NCI-H774 (cell line): ENCODE measurements at places on chromosomes 3 and 15.

GRCh38 chr3:133490468-133491351 is 82.8 kb upstream of the CDV3 start:
- DNase-seq, result no peak

- no peak for DNase-seq
Observed at GRCh38 chr3:137204409-137204808, 246.6 kb downstream of the IL20RB start.

DNA sequence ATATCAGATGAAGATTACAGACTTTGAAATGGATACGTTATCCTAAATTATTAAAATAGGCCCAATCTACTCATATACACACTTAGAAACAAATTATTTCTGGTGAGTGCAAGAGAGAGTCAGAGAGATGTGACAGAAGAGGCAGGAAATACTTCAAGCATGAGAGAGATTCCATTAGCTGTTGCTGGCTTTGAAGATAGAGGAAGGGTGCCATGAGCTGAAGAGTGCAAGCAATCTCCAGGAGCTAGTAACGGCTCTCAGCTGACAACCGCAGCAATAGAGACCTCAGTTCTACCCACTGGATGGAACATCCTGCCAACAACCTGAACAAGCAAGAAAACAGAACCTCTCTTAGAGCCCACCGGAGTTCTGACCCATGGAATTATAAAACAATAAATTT is 270.7 kb upstream of the SLITRK3 start:
- no peak for DNase-seq

- DNase-seq, result peak; percentile 42
Observed at GRCh38 chr15:63473999-63474809, 30.2 kb upstream of the USP3 start.

DNA sequence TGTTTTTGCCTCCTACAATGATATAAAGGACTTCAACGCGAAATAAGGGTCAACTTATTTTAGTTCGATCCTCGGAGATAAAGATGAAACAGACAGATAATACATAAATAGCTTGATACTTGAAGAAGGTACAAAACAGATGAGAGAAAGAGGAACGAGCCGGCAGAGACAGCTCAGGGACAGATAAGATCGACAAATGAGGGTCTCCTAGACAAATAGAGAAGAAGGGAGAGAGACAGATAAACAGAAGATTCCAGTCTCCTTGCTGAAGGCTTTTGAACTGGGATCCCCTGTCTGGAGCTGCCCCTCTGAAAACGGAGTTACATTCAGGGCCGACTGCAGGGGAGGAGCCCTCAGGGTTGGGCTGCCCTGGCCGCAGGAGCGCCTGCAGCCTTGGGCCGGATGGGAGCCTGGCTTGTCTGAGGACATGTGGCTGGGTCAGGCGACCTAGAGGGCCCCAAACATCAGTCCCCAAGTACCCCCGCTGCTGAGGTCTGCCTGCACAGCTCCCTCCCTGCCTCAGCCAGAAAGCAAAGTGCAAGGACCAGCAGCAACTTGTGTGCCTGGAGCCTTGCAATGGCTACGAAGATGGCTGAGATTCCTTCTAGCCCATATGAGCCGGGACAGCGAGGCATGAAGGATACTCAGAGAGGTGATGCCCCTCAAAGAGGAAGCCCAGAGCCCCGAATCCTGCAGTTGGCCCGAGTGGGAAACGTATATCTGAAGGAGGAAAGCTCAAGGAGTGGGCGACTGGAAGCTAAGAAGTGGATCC is 926 bp upstream of the SKOR1 start:
- DNase-seq, result no peak

DNA sequence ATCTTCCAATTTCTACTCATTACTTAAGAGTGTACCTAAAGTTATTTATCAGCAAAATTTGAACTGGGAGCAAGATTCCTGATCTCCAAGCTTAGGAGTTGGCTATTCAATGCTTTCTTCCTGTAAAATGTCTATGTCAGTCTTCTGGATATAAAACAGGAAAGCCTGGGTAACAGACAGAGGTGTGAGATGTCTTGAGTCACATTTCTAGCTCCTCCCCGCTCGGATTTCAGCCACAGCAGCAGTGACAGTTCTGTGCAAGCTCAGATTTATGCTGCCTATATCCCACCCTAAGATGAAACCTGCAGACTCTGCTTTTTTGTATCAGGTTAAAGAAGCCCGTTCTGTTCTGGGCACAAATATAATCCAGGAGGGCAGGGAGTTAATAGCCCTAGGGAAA is 2.1 kb upstream of the ARMC8 start:
- DNase-seq, result no peak

DNA sequence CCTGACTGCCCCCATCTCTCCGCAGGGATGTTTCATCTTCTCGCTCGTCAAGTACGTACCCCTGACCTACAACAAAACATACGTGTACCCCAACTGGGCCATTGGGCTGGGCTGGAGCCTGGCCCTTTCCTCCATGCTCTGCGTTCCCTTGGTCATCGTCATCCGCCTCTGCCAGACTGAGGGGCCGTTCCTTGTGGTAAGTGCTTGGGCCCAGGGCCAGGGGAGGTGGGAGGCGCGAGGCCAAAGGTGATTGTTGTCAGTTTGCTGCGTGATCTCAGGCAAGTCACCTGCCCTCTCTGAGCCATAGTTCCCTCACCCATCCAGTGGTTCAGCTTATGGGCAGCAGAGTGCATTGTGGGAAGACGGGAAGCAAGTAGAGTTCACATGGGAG is 58.5 kb downstream of the GRIP2 start:
- DNase-seq, result no peak

GRCh38 chr3:78427303-78427702 is 1340.5 kb downstream of the ROBO1 start:
- DNase-seq, result no peak

GRCh38 chr15:81914734-81915256 is 131.0 kb downstream of the MEX3B start:
- peak; percentile 32 for DNase-seq

DNA sequence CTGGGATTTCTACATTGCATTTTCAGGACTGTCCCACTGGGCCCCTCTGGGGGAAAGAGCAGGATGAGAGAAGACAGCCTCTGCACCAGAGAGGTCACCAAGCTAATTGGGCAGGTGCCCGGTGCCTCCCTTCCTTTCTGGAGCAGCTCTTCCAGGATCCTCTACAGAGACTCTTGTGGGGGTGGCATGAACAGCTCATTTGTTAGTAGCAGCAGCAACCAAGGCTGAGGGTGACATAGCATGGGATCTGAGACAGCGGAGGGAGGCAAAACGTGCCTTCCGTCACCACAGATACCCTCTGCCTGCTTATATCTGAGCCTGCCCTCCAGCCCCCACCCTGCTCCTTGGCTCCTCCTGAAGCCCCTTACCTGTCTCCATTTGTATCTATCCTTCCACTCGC is 83.1 kb upstream of the OXTR start:
- no peak for DNase-seq

GRCh38 chr3:43353923-43354670 is 67.8 kb downstream of the SNRK start:
- no peak for DNase-seq

DNA sequence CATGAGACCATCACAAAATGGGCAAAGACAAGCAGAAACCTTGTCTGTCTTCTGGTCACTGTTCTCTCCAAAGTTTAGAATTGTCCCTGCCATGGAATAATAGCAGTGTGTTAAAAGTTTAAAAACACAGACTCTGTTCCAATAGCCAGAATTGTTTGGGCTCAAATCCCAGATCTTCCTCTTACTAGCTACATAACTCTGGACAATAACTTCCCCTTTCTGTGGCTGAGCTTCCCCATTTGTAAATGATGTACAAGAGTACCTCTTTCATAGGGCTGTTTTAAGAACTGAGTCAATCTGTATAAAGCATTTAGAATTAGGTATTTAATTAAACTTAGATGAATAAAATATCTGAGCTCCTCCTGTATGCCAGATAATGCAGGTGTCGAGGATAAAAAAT is 623.0 kb downstream of the NTRK3 start:
- no peak for DNase-seq

DNA sequence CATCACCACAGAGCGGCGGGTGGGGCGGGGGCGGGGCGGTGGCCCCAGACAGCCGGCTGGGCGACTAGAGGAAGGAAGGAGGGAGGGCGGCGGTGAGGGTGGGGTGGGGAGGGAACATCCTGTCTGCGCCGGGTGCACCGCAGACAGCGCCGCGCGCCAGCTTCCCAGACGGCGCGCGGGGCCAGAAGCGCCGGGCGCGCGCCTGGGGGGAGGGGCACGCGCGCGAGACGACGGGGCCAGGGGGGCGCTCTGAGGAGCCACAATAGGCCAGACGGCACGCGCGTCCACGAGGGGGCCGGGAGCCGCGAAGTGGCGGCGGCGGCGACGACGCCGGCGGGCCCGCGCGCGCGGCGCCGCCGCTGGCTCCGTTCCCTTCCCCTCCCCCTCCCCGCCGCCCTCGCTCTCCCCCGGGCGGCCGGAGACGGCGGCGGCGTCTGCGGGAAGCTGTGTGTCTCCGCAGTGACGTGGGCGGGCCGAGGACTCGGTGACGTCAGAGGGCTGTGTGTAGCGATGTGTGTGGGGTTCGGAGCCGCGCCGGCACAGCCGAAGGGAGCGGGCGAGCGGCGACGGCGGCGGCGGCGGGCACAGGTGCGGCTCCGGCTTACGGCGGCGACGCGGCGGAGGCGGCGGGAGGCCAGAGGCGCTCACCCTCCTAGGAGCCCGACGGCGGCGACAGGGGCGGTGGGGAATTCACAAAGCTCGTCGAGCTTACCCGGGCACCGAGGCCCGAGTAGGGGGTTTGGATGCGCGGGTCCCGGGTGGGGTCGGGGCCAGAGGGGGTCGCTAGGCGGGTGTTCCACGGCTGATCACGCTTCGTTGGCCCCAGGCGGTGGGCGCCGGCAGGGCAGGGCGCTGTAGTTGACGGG is at the start of gene SKIL:
Gene SKIL (plus strand): TSS at position 540 of the 866 bp plus-strand sequence. CDS start 2,617 bp downstream, outside the sequence.
- peak; percentile 100 for DNase-seq

DNA sequence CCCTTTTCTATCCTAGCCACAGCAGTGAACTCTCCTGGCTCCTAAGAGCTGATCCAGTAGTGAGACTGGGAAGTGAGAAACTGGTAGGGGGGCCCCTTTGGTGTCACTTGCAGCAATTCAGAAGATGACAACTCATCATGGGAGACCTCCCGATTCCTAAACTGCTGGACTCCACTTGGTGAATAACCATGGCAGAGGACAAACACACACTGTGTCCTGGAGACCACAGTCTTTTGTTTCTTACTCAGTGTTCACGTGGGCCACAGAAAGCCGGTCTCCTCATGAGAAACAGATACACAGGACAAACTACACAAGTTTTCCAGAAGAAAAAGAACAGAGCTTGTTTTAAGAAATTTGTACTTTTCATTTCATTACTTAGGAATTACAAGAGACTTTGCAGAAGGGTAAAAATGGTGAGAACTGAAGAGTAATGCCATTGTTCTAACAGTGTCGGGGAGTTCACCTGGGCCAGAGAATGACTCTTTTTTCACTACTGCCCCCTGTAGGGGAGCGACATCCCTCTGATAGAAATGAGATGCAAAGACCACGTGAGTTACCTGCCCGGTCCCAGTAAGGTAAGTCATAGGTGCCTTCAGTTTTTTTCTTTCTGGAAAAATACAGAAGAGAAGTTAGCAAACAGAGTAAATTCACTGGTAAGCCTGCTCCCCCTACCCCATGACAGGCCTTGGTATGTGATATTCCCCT is 38.1 kb downstream of the ST3GAL6 start:
- DNase-seq, result no peak

DNA sequence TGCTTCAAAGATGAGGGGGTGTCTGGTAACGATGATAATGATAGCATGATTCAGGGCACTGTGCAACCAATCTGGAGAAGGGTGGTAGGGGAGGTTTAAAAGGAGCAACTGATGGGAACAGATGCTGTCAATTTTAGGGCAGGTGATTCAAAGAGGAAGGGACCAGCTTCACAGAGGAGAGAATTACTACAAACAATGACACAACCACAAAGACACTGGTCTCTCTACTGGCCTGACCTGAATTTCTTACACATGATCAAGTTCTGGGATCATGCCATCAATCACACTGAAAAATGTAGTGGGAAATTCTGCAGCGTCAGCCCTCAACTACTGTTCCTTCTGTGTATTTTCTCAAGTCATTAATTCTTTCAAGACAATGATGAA is 2.6 kb upstream of the CDV3 start:
- no peak for DNase-seq

DNA sequence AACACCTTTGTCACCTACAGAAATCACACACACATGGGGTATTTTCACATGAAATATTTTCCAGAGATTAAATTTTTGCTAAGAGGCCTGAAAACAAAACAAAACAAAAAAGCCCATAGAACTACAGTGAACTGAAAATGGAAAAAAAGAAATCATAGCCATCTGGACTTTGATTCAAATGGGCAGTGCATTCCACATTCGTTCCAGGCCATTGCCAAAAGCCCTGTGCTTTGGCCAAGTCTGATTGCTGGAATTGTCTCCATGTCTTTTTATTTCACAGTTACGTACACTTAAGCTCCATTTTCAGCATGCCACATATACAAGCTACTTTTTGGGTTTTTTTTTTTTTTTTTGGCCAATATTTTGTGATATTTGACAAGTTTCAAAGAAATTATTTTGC is 47.1 kb downstream of the TFG start:
- DNase-seq, result no peak

DNA sequence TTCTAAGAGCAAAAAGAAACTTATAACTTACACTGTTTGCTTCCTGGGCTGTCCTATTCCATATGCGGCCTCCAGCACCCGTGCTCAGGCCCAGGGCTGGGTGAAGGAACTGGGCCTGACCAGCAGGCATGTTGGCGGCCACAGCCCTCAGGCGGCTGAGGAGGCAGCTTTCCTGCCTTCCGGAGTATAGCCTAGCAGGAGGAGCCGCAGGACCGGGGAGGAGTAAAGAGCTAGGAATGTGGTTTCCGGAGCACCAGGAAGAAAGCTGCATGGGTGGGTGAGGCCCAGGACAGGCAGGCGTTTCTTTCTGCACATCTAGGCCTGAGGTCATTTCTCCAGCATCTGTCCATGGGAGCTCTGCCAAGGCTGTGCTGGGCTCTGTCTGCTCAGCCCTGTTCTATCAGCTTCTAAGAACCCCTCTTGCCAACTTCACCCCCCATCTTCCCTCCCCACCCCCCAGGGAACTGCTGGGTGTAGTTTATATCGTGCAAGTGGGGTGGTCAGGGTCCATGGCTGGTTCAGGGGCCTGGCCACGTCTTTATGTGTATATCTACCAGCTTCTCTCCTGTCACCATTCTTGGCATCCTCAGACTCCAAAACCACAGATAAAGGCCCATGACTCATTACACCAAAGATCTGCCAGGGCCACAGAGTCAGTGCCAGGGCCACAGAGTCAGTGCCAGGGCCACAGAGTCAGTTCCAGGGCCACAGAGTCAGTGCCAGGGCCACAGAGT is 7.8 kb upstream of the KIF7 start:
- no peak for DNase-seq

DNA sequence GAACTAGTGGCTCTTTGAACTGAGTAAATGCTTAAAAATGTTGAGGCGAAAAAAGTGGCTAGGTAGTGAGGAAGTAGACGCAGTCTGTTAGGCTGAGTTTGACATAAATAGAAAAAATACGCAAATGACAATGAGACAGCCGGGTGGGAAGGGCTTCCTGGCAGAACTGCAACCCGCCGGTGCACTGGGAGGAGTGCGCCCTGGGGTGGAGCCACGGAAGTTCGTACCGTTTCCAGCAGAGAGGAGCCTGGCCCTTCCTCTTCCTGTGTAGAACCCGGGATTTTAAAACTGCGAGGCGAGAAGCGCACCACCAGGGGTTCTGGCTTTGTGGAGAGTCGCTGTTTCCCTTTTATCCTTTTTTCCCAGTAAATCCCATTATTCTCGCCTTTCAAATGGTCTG is 602.6 kb downstream of the PYDC2 start:
- DNase-seq, result no peak

- DNase-seq, result no peak
Observed at GRCh38 chr3:122797291-122797690, 2.4 kb downstream of the SLC49A4 start.

GRCh38 chr15:43541785-43542184 is 24.4 kb downstream of the MAP1A start:
- DNase-seq, result no peak

- DNase-seq, result no peak
Observed at GRCh38 chr3:17342119-17342518, 400.3 kb downstream of the TBC1D5 start.
